ENCODE measurements at places on chromosomes 16 and 17. TPM values are rescaled to one million over a fixed set of nuclear protein-coding genes. Genes with fewer than 3 reads are reported as not detected.

The MRPL38 gene
- total RNA-seq, result 97.5 TPM

GRCh38 chr16:54320697-54321340 is 34.2 kb upstream of the IRX3 start:
- H3K36me3 ChIP-seq, result no peaks in the 10 kb centered on the region
- no peak overlapping the region for H3K4me3 ChIP-seq
- no peaks in the 10 kb centered on the region for H3K4me1 ChIP-seq
- DNase-seq, result no peak
- no peaks in the 10 kb centered on the region for H3K27me3 ChIP-seq
- H3K27ac ChIP-seq, result no peak overlapping the region

DNA sequence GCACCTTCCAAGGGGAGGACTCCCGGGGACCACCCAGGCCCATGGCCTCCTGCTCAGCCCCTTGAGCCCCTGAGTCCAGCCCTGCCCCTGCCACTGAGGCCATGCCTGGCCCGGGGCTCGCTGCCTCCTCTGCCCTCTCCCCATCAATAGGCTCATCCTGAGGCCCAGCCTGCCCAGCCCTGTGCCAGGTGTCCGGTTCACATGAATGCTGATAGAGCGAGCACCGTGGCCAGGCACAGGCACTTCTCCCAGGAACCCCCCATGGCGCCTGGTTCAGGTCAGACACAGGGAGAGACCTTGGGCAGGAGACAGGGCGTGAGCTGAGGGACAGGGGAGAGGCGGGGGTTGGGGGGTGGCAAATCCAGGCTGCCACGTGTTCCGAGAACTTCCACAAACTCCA is 2.8 kb upstream of the PVALEF start:
- H3K27me3 ChIP-seq, result peaks cover 17% of the 10 kb centered on the region
- DNase-seq, result no peak
- H3K4me1 ChIP-seq, result no peaks in the 10 kb centered on the region
- H3K4me3 ChIP-seq, result no peak overlapping the region

The DYNLL2 gene
- 30.1 TPM for total RNA-seq

DNA sequence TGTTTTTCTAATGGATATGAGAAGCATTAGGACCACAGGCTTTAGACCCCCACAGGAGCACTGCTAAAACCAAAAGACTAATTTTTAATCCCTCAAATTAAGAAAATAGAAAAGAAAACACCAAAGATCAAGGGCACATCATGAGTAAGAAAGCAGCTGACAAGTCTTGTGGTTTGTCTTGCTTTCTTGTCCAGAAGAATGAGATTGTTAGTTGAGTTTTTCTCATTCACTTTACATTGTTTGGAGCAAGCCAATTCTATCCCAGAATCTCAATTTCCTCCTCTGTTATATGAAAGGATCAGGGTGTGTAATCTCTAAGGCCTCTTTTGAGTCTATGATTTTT is 899.0 kb downstream of the KCNJ2 start:
- no peaks in the 10 kb centered on the region for H3K4me1 ChIP-seq
- H3K27me3 ChIP-seq, result no peaks in the 10 kb centered on the region
- H3K4me3 ChIP-seq, result no peak overlapping the region
- H3K36me3 ChIP-seq, result no peaks in the 10 kb centered on the region
- DNase-seq, result no peak

The SALL1 gene
- total RNA-seq, result not detected

The C1QTNF8 gene
- total RNA-seq, result not detected

The TBC1D3B gene
- total RNA-seq, result 3.3 TPM

GRCh38 chr16:8864480-8865110 is 4.2 kb downstream of the CARHSP1 start:
- H3K4me1 ChIP-seq, result peaks cover 50% of the 10 kb centered on the region
- DNase-seq, result no peak
- H3K27ac ChIP-seq, result peak overlapping the region; percentile 6
- H3K27me3 ChIP-seq, result no peaks in the 10 kb centered on the region
- no peak overlapping the region for H3K4me3 ChIP-seq

DNA sequence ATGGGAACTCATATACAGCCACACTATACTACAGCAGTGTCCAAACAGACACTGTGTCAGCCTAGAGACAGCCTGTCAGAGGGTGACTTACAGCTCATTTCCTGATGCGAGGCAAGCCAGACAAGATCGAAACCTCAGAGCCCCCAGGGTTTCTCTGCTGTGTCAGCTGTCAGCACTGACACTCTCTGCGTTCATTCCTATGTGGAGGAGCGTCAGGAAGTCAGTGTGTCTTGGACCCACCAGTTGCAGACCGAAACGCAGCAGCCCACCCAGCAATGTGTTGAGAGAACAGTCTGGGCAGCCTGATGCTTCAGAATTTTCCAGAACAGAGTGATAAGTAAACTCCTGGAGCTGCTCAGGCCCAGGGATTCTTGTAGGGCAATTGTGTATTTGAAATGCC is 20.6 kb upstream of the MAPT start:
- peak overlapping the region; percentile 65 for H3K27ac ChIP-seq
- H3K4me1 ChIP-seq, result peaks cover 7% of the 10 kb centered on the region
- peaks cover 8% of the 10 kb centered on the region for H3K27me3 ChIP-seq
- H3K4me3 ChIP-seq, result no peak overlapping the region
- peak; percentile 29 for DNase-seq
- H3K36me3 ChIP-seq, result no peaks in the 10 kb centered on the region

- DNase-seq, result no peak
- no peaks in the 10 kb centered on the region for H3K4me1 ChIP-seq
- H3K4me3 ChIP-seq, result no peak overlapping the region
- H3K36me3 ChIP-seq, result no peaks in the 10 kb centered on the region
These were observed 24.1 kb downstream of the C16orf96 start for GRCh38 chr16:4580250-4580649.

DNA sequence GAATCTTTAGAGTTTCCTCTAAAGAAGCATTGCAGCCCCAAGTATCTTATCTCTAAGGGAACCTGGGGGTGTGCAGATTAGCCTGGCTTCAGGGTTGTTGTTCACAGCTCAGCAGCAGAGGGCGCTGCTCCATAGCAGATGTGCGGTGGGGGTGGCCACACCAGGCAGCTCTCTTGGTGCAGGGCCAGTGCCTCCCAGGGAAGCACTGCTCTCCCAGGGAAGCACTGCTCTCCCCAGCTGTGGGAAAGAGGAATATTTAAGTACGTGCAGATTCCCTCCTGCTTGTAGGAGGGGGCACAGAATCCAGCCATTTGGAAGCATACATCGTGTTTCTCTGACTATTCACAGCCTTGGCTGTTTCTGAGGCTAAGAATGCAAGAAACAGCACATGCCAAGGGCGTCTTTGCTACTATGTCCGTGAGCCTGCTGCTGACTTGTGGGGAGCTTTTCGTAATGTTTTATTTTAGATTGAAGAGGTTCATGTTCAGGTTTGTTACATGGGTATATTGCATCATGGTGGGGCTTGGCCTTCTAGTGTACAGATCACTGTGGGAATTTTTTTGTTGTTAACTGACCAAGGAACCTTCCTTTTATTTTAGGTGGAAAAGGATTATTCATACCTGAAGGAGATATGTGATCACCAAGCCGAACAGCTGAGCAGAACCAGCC is 217.8 kb downstream of the SPECC1 start:
- no peak overlapping the region for H3K27ac ChIP-seq
- H3K4me1 ChIP-seq, result peaks cover 18% of the 10 kb centered on the region
- no peaks in the 10 kb centered on the region for H3K27me3 ChIP-seq
- peak; percentile 85 for DNase-seq

- H3K4me3 ChIP-seq, result no peak overlapping the region
- no peaks in the 10 kb centered on the region for H3K4me1 ChIP-seq
- no peak for DNase-seq
- no peaks in the 10 kb centered on the region for H3K36me3 ChIP-seq
These were observed 118.3 kb upstream of the EEF2KMT start for GRCh38 chr16:5215901-5216300.

The HOXB2 gene
- 3.4 TPM for total RNA-seq

The TPPP3 gene
- total RNA-seq, result not detected

DNA sequence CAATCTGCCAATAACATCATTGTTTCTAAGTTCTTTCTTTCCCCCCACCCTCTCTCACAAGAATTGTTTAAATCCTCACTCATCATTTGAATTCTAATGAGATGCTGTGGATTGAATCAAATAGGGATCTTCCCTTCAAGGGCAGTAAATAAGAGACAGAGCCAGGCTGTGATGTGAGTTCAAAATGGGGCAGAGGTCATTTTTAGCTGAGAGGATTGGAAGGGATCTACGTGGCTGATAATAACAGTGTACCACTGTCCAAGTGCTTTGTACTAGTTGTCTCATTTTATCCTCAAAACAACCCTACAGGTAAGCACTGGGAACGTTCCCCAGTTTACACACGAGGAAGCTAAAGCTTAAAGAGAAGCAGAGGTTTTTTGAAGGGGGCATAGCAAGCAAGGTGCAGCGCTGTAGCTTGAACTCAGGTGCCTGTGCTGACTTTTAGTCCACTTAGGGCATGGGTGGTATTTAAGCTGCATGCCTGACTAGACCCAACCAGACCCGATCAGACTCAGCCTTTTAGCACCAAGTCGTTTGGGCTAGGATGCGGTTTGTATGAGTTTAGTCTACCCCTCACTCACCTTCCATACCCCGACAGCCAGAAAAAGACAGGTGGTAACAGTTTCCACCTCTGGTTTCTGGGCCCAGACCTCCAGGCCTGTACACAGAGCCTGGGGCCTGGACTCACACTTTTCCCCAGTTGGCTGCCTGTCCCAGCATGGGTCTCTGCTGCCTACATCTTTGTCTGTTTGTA is 39.2 kb upstream of the CCR7 start:
- DNase-seq, result no peak
- peaks cover 98% of the 10 kb centered on the region for H3K4me1 ChIP-seq
- peak overlapping the region; percentile 98 for H3K27ac ChIP-seq

GRCh38 chr16:49416001-49416675 is 42.5 kb downstream of the C16orf78 start:
- no peaks in the 10 kb centered on the region for H3K4me1 ChIP-seq
- no peak overlapping the region for H3K27ac ChIP-seq
- H3K36me3 ChIP-seq, result no peaks in the 10 kb centered on the region
- H3K27me3 ChIP-seq, result no peaks in the 10 kb centered on the region

DNA sequence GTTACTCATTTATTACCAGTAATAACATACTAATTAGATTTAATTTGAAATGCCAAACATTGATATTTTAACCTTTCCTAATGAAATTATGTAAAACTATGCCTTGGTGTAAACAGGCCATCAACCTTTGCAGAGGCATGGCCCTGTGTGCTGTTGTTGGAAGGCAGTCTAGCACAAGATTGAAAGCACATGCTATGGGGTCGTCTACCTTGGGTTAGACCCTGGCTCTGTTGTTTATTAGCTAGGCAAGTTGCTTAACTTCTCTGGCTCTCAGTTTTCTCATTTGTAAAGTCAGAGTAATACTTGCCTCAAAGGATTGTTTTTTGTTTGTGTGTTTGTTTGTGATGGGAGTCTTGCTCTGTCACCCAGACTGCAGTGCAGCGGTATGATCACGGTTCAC is 9.4 kb upstream of the CDR2 start:
- no peak overlapping the region for H3K27ac ChIP-seq
- no peak overlapping the region for H3K4me3 ChIP-seq
- peaks cover 2% of the 10 kb centered on the region for H3K36me3 ChIP-seq
- no peaks in the 10 kb centered on the region for H3K27me3 ChIP-seq
- H3K4me1 ChIP-seq, result peaks cover 20% of the 10 kb centered on the region

- H3K27me3 ChIP-seq, result peaks cover 3% of the 10 kb centered on the region
- H3K4me3 ChIP-seq, result no peak overlapping the region
- peaks cover 42% of the 10 kb centered on the region for H3K4me1 ChIP-seq
- H3K36me3 ChIP-seq, result no peaks in the 10 kb centered on the region
- no peak for DNase-seq
These were observed 58.3 kb downstream of the RAI1 start for GRCh38 chr17:17739388-17740066.

- H3K36me3 ChIP-seq, result no peaks in the 10 kb centered on the region
- no peak overlapping the region for H3K4me3 ChIP-seq
- H3K27me3 ChIP-seq, result no peaks in the 10 kb centered on the region
- no peak for DNase-seq
- no peak overlapping the region for H3K27ac ChIP-seq
These were observed 227.8 kb downstream of the ABCC12 start for GRCh38 chr16:47928008-47928407.

GRCh38 chr16:79915761-79916160 is 315.2 kb upstream of the MAF start:
- H3K36me3 ChIP-seq, result no peaks in the 10 kb centered on the region
- no peak overlapping the region for H3K27ac ChIP-seq
- no peak overlapping the region for H3K4me3 ChIP-seq
- no peaks in the 10 kb centered on the region for H3K27me3 ChIP-seq

- DNase-seq, result peak; percentile 19
- peaks cover 60% of the 10 kb centered on the region for H3K27me3 ChIP-seq
- peaks cover 23% of the 10 kb centered on the region for H3K4me1 ChIP-seq
- H3K36me3 ChIP-seq, result peaks cover 2% of the 10 kb centered on the region
These were observed 1.6 kb downstream of the BAHCC1 start for GRCh38 chr17:81396722-81397313.

- no peak overlapping the region for H3K4me3 ChIP-seq
- peaks cover 10% of the 10 kb centered on the region for H3K36me3 ChIP-seq
- peak overlapping the region; percentile 60 for H3K27ac ChIP-seq
- no peaks in the 10 kb centered on the region for H3K27me3 ChIP-seq
These were observed 24.4 kb downstream of the YWHAE start for GRCh38 chr17:1375615-1376014.

The OR4D1 gene
- total RNA-seq, result 0.77 TPM

The MT1A gene
- not detected for total RNA-seq

DNA sequence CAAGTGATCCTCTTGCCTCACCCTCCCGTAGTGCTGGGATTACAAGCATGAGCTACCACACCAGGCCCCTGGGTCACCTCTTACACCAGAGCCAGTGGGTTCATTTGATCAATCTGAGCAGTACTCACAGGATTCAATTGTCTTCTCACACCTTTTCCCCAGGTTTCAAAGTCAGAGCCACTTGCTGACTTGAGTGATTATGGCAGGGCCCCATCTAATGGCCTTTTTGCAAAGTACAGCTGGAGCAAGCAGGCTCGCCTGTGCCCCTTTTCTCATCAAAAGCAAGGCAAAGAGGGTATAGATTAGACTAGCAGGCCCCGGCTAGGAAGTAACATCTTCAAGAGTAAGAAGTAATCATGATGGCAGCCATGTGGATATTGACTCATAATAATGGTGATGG is 114.8 kb upstream of the NOL11 start:
- no peaks in the 10 kb centered on the region for H3K27me3 ChIP-seq
- no peak overlapping the region for H3K4me3 ChIP-seq
- H3K36me3 ChIP-seq, result no peaks in the 10 kb centered on the region
- H3K4me1 ChIP-seq, result peaks cover 6% of the 10 kb centered on the region

GRCh38 chr17:43353393-43353792 is 45.4 kb upstream of the ARL4D start:
- no peaks in the 10 kb centered on the region for H3K27me3 ChIP-seq
- H3K27ac ChIP-seq, result no peak overlapping the region
- H3K4me3 ChIP-seq, result no peak overlapping the region
- peaks cover 20% of the 10 kb centered on the region for H3K36me3 ChIP-seq

GRCh38 chr16:49455991-49456745 is 82.6 kb downstream of the C16orf78 start:
- H3K36me3 ChIP-seq, result no peaks in the 10 kb centered on the region
- no peaks in the 10 kb centered on the region for H3K27me3 ChIP-seq
- H3K4me1 ChIP-seq, result peaks cover 6% of the 10 kb centered on the region
- no peak overlapping the region for H3K27ac ChIP-seq
- no peak for DNase-seq
- H3K4me3 ChIP-seq, result no peak overlapping the region
